ENCODE measurements at places on chromosomes 7 and 10.

DNA sequence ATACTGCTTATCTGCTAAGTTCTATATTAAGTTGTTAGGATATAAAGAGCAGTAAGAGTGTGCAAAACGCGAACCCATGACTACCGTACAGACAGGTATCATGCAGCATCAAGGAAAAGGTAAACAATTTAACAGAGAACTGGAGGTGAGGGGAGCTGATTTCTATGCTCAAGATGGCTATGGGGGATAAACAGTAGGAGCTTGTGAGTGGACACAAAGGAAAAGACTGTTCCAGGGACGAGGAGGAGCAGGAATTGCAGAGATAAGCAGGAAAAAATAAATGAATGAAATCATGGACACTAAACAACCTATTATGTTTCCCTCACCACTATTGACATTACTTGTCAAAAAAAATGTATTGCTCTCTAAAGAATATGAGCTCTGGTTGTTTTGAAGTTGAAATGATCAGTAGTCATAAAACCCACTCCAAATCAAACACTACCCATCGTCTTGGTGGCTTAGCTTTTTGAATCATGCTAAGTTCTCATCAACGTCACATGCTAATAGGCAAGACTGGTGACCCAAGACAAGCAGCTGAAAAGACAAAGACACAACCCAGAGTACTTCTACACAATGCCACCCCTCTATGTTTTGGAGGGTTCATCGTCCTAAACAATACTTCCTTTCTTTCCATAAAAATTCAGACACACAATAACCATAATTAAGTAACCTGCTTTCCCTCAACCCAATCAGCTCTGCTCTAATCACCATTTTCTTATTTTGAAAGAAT is 102.7 kb downstream of the NRP1 start:
- no peak for DNase-seq

GRCh38 chr10:43237128-43237527 is 29.7 kb downstream of the RASGEF1A start:
- no peak for DNase-seq

GRCh38 chr10:74207691-74208480 is 56.9 kb downstream of the ADK start:
- no peak for DNase-seq

- no peak for DNase-seq
These were observed 203.3 kb downstream of the DIP2C start for GRCh38 chr10:486206-486605.

DNA sequence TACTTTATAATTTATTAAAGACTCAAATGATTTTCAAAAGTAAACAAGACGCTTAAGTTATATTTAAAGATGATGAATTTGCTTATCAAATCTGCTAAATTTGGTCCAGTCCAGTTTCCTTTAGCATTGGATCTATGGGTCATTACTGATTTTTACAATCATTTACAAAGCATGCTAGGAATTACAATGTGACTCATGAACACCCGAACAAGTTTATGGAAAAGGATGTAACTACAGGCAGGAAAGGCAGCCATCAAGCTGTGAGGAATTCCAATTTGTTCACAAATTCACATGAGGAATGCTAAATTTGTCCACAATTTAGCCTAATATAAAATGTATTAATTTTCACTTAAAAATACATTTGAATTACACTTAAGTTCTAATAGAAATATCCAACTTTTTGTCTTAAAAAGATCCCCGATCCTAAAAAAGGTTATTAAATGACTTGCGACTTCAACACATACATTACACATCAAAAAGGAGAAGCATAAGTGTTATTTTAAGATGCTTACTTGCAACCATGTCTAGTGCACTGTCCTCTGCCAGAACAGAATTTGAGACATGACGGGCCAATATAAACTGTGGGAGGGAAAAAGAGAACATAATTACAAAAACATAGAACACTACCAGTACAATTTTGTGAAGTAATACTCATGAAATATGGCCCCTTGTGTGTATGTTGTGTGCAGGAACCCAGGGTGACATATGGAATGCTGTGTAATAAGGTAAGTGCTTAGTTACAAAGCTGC is 194.2 kb upstream of the SLC26A5 start:
- DNase-seq: no peak

DNA sequence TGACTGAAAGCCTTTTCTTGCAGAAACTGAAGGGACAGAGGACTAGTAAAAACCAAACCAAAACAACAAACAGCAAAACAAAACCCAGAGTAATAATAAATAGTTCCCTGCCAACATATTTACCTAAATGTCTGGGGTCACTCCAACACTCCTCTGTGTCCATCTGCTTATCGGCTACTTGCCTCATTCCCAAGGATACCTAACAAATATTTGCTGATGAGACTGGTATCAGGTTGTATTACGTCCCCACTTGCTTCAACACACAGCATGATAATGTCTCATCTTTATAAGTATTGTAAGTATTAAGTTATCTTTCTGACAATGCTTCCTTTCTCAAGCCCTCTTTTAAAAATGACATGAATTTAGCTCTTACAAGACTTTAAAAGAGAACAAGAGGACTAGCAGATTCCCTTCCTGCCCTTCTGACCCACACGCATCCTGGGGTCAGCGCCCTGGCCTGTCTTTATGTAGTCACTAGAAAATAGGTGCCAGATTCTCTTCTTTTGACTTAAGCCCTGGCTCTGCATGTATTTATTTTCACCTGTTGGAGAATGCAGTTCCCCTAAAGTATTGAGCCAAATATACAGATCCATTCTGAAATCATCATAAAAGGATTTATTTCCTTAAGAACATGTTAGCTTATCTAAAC is 110.2 kb downstream of the SEM1 start:
- no peak for DNase-seq

- no peak for DNase-seq
These were observed 275.2 kb downstream of the ACTR3B start for GRCh38 chr7:153034791-153035190.

DNA sequence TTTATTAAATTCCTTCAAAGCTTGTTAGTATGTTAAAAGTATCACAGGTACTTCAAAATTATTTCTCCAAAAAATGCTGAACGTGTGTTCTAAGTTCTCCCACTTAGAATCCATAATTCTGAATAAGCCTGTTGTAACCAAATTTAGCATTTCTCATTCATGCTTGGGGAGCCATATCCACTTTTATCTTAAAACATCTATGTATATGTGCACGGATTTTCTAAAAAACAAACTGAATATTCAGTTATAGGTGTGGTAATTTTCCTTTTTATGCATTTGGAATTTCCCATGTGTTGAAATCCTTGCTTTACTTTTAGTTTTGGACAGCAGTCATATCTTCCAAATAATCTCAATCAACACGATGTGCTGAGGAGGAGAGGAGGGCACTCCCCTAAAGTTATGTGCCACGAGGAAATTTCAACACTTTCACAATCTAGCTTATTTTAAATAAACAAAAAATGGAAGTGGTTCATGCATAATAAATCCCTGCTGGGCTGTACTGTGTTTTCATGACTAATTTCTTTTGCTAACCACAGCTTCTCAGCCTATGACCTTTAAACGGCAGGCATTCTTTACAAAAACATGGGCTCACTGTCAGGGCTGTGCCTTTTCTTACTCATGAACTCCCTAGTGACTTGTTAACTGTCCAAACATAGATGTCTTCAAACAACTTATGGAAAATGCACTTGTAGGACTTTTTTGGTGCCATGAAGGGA is 380.3 kb upstream of the SEMA3C start:
- DNase-seq: no peak

GRCh38 chr10:121836171-121836570 is 91.7 kb downstream of the ATE1 start:
- no peak for DNase-seq

DNA sequence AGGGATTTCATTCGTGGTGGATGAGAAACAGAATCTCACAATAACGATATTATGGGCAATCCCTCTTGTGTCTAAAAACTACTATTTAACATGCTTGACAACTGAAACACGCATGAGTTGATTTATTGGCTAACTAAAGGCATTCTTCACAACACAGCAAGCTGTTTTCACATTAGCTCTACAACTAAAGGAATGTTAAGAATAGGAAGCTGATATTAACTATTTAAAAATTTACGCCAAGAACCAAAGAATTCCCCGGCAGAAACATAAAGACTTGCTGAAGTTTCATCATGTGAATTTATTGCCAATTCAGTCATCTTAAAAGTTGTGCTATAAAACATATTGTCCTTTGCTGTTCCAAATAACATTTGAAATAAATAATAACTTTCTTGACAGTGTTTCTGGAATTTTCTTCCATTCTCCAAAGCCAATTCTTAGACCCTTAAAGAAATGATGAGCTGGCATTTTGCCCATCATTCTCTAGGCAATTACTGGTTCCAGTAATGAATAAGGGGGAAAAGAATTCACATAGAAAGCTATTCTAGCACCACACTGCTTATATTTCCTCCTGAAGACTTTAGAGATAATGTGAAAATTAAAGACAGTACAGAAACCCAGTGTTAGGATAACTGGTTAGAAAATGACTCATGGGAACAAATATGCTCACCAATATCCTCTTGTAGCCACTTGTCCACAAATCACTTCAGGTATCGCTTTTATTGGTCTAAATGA is 233.1 kb downstream of the PARD3 start:
- DNase-seq: no peak

DNA sequence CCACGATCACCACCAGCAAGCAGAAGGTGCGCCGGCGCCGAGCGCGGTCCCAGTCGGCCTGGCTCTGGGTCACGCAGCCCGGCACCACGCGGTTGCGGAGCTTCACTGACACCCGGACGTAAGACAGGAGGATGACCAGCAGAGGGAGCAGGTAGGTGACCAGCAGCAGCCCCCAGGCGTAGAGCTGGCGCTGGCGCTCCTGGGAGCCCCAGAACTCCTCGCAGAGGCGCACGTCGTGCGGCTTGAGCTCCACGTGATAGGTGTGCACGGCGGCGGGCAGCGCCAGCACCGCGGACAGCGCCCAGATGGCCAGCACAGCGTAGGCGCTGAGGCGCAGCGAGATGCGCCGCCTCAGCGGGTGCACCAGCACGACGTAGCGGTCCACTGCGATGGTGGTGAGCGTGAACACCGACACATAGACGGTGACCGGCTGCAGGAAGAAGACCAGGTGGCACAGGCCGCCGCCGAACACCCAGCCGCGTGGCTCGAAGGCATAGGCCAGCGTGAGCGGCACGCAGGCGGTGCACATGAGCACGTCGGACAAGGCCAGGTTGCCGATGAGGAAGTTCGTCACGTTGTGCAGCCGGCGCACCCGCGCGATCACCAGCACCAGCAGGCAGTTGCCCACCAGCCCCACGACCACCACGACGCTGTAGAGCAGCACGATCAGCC is 920 bp downstream of the PRLHR start:
- peak; percentile 15 for DNase-seq

DNA sequence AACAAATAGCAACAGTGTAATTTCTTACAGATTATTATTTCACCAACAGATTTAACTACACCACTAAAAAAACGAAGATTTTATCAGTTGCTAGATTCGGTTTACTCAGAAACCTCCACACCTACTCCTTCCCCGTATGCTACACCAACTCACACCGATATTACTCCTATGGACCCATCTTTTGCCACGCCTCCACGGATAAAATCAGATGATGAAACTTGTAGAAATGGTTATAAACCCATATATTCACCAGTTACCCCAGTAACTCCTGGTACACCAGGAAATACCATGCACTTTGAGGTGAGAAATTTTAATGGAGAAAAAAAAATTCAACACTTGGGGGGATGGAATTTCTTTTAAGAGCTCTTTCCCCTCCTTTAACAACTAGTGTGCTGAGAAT is 92.5 kb downstream of the KMT2E start:
- no peak for DNase-seq

DNA sequence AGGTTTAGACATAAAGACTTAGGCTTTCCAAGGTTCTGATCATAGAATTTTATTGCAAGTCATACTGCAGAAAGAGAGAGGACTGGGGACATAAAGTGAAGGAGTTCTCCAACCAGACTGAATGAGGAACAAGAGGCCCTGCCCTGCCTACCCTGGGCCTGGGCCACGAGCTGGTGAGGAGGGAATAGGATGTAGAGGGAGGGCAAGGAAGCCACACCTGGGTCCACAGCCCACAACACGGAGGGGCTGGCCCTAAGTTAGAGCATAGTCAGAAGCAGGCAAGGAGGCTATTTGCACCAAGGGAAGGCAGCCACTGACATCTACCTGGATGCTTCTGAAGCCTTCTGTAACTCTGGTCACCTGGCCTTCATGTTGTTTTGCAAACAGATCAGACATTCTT is 82.2 kb upstream of the CXCL12 start:
- DNase-seq: no peak

DNA sequence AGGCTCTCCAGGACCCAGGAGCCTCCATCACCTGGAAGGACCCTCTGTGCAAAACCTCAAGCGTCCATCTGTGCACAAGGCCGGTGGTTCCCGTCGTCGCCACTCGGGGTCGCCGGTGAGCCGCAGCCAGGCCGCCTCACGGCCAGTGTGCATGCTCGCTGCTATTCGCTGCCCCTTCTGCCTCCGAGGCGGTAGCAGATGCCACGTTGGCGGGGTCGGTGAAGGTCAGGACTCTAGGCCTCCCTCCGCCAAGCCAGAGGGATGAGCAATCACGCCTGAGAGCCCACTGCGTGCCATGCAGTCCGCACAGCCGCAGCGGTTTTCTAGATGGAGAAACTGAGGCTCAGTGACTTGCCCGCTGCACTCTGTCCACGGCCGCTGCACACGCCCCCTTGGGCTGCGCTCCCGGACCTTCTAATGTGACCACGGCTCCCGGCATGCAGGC is 5.7 kb downstream of the UPK3B start:
- no peak for DNase-seq

- DNase-seq: no peak
These were observed 268.6 kb downstream of the KLF6 start for GRCh38 chr10:3516234-3516922.

- no peak for DNase-seq
These were observed 4.0 kb downstream of the RBP3 start for GRCh38 chr10:47351899-47352815.

DNA sequence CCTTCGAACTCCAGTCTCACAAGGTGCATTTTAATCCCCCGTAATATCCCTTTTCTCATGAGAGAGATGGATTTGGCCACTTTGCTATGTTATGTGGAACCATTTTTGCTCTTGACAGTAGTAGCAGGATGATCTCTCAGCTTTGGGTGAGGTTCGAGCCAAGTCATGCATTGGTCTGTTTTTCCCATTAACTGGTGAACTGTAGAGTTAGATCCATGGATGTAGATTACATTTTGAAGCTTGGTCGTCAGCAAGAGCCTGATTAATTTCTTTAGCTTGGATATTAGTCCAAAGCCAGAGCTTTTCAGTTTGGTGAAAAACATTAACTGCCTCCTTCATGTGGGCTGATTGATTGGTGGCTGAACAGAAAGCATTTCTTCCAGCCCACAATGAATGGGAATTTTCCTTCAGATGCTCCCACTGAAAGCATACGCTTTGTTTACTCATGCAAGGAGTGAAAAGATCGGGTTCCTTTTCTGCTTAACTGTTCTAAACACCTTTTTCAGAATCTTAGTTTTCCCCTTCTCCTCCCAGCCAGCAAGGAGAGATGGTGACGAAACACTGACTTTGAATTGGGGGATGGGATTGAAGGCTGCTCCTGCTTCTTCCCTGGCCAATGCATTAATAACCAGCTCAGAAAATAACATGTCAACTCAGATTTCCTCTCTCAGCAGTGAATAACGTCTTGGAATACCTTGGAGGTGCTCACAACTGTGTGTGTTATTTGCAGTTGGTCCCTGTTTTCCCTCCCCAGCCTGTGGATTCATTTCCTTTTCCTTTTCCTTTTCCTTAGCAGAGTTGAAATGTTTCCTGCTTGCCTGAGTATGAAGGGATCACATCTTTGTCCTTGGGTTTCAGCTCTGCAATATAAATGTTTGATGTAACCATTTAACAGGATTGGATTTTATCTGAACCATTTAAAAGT is 351.8 kb upstream of the FZD8 start:
- no peak for DNase-seq

- DNase-seq: no peak
These were observed 30.4 kb upstream of the ADD3 start for GRCh38 chr10:109977382-109977806.

- DNase-seq: no peak
These were observed 18.0 kb downstream of the DPY19L1 start for GRCh38 chr7:35019179-35019729.
